Activated naive CD4-positive, alpha-beta T cell (primary cell): ENCODE measurements at places on chromosomes 11 and 22.
A peak's percentile ranks its signal among the peaks of the same experiment; 100 is the strongest.

- no peak for DNase-seq
These were observed 226.7 kb downstream of the BRD1 start for GRCh38 chr22:49600891-49601431.

DNA sequence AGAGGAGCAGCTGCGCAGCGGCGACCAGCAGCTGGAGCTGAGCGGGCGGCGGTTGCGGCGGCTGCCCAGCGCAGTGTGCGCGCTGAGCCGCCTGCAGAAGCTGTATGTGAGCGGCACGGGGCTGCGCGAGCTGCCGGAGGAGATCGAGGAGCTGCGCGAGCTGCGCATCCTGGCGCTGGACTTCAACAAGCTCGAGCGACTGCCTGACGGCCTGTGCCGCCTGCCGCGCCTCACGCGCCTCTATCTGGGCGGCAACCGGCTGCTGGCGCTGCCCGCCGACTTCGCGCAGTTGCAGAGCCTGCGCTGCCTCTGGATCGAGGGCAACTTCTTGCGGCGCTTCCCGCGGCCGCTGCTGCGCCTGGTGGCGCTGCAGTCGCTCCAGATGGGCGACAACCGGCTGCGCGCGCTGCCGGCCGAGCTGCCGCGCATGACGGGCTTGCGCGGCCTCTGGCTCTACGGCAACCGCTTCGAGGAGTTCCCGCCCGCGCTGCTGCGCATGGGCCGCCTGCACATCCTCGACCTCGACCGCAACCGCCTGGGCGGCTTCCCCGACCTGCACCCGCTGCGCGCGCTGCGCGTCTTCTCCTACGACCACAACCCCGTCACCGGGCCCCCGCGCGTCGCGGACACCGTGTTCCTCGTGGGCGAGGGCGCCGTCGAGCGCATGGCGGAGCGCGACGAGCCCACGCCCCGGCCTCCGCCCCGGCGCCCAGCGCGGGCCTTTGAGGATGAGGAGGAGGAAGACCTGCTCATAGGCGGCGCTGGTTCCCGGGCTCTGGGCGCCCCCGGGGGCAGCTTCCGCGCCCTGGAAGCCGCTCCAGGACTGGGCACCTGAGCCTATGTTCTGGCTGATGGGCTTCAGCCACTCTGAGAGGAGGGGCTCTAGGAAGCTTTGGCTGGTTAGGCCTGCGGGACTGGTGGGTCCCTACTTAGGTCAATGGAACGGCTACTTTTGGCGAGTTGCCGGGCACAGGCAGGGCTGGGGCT is 787 bp downstream of the LRRC10B start:
- peak; percentile 15 for DNase-seq

DNA sequence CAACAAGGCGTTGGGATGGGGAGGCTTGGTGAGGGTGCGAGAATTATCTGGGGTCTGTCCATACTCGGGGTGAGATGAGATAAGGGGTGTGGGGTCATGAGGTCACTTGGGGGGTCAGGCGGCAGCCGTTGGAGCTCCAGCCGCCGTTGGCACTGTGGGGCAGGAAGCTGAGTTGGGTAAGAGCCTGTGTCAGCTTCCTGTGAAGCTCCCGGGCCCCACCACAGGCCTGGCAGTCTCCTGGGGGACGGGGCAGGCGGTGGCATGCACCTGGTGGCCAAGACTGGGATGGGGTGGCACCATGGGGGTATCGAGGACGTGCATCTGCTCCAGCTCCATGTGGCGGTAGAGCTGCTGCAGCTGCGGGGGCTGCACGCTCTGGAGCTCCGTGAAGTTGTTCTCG is 7.1 kb upstream of the MYBPC3 start:
- no peak for DNase-seq

- DNase-seq: no peak
These were observed 16.7 kb downstream of the XRRA1 start for GRCh38 chr11:74932169-74932568.

DNA sequence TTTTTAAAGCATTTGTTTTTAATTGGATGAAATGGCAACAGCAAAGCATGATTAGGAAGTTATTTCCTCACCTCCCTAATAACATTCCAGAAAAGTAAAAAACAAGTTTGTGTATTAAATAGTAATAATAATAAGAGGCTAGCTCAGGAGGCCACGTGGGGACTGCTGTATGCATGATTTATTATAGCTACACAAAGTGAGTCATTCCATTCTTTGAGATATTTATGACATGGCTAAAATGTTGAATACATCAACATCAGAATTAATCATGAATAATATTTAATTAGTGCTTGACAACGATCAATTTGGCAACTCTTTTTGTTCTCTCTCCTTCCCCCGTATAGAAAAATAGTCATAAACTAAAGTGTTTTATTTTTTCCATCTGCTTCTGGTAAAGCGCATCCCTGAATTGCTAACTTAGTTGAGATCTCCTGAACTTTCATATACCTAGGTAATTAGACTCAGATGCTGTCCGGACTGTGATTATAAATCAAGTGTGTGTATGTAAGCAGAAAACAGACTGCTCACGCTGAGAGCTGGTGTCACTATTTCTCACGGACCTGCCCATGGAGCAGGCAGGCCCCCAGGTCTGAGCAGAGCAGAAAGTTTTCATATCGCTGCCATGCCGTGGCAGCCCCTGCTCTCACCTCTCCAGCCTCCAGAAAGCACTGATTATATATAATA is 125.7 kb downstream of the WT1 start:
- DNase-seq: no peak

- no peak for DNase-seq
These were observed 267.4 kb upstream of the ISX start for GRCh38 chr22:34798605-34799004.

DNA sequence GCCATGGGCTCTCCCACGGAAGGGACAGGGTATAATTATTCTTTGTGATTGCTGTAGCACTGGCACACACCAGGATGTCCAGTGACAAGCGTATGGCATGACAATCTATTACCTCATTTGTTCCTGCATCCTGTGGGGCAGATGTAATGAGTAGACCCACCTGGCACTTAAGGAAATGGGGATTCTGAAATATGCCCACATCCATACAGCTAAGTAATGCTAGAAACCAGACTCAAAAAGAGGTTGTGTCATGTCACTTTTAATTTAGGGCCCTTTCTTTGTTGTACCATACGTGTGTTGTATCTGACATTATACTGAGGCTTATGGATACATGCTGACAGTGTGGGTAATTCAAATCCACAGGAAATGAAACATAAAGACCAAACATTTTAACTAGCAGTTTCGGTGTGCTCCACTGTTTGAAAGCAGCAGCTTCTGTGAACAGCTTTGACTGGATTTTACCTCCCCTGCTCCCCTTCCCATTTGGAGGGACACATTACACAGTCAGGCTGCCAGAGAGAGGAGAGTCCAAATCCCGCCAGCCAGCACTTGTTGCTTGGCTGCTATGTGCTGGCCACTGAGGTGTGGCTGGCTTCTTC is 21.2 kb downstream of the GRAMD1B start:
- DNase-seq: no peak

DNA sequence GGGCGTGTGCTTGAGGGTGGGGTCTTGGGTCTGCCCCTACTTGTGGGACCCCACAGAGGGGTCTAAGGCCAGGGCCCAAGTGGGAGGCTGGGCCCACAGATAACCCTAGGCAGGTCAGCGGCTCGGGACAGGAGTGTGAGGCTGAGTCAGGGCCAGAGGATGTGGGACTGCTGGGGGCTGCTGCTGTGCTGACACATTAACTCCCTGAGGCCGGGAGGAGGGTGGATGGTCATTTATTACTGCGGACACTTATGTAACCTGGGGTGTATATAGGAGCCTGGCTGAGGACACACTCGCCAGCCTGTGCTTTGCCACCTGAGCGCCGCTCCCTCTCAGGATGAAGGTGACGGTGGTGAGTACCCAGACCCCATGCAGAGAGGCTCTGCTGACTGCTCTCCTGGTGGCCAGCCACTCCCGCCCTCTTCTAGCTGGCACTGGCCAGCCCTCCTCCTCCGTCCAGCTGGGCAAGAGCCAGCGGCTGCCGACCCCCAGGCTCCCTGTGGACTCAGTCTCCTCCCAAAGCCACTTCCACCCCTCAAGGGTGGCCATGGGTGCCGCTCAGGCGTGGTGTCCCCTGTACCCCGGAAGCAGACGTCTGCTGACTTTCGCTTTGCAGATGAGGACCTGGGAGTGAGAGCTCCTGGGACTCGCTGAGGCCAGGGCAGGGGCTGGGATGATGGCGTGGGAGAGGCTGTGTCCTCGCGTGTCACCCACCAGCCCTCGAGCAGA is at the start of gene MIOX:
Gene MIOX (plus strand): TSS at position 299 of the 729 bp plus-strand sequence. CDS start 39 bp downstream, at position 338.
- DNase-seq: no peak

GRCh38 chr11:31903225-31904074 is 92.3 kb upstream of the PAX6 start:
- no peak for DNase-seq

DNA sequence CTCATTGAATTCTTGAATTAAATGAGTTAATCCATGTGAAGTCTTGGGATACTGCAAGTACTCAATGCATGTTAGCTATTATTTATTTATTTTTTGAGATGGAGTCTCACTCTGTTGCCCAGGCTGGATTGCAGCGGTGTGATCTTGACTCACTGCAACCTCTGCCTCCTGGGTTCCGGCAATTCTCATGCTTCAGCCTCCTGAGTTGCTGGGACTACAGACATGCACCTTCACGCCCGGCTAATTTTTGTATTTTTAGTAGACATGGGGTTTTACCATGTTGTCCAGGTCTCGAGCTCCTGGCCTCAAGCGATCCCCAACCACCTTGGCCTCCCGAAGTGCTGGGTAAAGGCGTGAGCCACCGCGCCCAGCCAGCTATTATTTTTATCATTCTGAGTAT is 9.4 kb downstream of the MMP7 start:
- no peak for DNase-seq

GRCh38 chr11:109857637-109858036 is 235.6 kb upstream of the ZC3H12C start:
- no peak for DNase-seq

GRCh38 chr11:117834068-117834810 is 9.7 kb upstream of the FXYD2 start:
- DNase-seq: no peak

- DNase-seq: no peak
These were observed 5.4 kb upstream of the MTMR3 start for GRCh38 chr22:29877620-29878019.

- no peak for DNase-seq
These were observed at the start of gene GRK2 for GRCh38 chr11:67266449-67267187. GRK2 (plus strand) TSS chr11:67266473; CDS start chr11:67266700, 227 bp downstream.

- no peak for DNase-seq
These were observed 86.3 kb upstream of the CRYBB3 start for GRCh38 chr22:25113316-25113721.

GRCh38 chr22:49014227-49015201 is 813.2 kb downstream of the BRD1 start:
- DNase-seq: no peak

GRCh38 chr11:838441-839279 is 3.7 kb downstream of the POLR2L start:
- no peak for DNase-seq

DNA sequence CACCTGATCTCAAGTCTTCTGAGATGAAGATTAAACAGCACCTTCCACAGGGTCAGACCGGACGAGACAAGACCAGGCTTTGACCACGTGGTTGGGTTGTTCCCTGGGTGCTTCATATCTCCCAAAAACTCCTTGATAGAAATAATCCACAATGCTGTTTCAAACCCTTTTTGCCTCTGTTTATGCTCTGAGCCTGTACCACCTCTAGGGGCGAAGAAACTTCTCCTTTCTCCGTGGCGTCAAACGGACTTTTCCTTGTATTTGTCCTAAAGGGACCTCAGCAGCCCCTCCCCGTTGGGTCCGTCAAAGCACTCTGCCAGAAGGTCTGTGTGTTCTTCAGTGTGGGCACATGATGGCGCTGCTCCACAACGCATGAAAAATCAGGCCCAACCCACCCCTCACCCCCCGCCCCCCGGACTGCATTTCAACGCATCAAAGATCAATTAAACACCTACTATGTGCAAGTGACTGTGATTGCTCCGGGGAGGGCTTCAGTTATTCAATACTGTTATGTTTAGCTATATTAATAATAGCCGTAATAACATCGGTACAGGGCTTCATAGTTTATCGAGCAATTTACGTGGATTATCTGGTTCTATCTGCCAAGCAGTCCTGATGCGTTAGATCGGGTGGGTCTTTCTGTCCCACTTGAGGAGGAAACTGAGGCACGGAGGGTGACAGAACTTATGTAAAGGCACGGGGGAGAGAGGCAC is 17.3 kb upstream of the EIF3D start:
- no peak for DNase-seq

GRCh38 chr11:134864233-134864967 is 452.4 kb upstream of the B3GAT1 start:
- DNase-seq: no peak

DNA sequence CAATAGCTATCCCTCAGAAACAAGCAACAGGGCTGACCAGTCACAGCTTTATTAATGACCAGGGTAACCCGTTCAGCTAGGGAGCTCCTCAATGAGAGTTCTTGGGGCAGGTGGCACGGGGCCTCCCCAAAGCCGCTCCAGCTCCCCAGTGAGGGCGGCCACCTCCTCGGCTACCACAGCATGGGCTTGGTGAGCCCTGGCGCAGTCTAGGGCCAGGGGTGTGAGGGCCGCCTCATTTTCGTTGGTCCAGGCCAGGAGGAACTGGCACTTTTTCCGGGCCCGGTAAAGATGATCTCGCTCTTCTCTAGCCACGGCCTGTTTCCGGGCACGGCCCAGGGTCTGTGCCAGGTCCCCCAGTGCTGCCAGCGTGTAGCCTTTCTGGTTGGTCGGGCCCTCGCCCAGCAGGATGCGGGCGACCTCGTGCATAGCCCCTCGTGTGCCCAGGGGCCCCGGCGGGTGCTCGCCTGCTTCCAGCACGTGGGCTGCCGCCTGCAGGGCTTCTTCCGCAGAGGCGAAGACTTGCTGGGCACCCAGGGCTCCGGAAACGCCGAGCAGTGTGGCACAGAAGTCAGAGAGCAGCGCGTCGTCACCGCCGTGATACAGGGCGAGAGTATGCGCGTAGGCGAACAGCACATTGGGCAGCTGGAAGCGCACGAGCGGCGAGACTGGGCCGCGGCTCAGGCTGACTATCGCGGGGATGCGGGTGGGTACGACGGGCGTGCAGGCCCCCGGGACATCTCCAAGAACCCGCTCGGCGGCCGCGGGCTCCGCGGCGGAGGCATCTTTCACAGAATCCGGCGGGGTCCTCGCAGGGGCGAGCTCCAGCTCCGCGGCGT is 913 bp downstream of the ZNHIT2 start:
- DNase-seq: peak; percentile 58

GRCh38 chr22:39221999-39222686 is 22.6 kb downstream of the PDGFB start:
- DNase-seq: no peak

- peak; percentile 45 for DNase-seq
These were observed 4.4 kb upstream of the PYGM start for GRCh38 chr11:64764040-64764611.

GRCh38 chr11:86372586-86372985 is 2.1 kb upstream of the CCDC81 start:
- no peak for DNase-seq

- DNase-seq: no peak
These were observed 114.1 kb upstream of the SESN3 start for GRCh38 chr11:95344932-95345642.

- no peak for DNase-seq
These were observed 5.1 kb downstream of the TRIM22 start for GRCh38 chr11:5694642-5695041.

DNA sequence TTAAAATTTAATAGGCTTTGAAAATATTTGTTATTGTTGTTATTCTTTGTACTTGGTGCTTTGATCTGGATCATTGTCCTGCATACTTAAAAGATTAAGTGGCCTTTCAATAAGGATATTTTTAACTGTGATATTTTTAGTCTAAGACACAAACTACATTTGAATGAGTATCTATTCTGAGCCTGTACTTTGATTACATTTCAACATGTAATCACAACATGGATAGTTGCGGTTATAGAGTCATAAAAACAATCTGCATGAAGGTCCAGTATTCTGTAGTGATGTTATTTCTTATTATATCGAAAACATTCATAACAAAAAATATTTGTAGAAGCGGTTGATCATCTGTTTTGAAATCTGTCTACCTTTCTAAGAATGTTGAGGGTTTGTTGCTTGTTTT is 58.6 kb downstream of the HIPK3 start:
- no peak for DNase-seq
